ENCODE measurements at places on chromosomes 11 and 22. TPM values are rescaled to one million over a fixed set of nuclear protein-coding genes. Genes with fewer than 3 reads are reported as not detected.

GRCh38 chr11:46674463-46675287, 25.7 kb downstream of the ARHGAP1 start:
- no peak for DNase-seq

DNA sequence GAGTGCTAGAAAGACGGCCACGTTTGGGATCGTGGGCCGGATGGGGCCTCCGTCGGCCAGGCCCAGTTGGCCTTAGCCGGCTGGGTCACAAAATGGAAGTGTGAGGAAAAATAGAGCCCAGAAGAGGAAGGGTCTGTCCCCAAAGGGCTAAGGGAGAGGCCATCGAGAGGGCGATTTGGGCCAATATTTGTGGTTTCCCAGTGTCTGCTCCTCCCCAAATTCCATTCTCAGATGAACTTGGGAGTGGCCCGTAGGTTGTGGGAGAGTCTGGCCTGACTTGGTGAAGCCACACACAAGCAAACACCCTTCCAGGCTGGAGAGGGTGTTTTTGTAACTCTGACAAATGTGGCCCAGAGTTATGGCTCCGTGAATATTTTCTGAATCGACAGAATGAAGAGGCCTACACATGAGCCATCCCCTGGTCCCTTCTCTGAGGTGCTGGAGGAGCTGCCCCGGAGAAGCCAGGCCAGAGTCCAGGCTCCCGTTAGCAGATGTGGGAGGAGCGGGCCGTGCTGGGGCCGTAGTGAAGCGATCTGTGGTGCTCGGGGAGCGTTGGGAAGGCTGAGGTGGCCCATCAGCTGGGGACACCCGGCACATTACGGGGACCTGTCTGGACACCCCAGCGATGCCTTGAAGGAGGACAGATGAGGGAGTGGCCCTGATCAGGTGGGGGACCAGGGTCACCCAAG, 73.5 kb upstream of the PPARA start:
- no peak for DNase-seq

DNA sequence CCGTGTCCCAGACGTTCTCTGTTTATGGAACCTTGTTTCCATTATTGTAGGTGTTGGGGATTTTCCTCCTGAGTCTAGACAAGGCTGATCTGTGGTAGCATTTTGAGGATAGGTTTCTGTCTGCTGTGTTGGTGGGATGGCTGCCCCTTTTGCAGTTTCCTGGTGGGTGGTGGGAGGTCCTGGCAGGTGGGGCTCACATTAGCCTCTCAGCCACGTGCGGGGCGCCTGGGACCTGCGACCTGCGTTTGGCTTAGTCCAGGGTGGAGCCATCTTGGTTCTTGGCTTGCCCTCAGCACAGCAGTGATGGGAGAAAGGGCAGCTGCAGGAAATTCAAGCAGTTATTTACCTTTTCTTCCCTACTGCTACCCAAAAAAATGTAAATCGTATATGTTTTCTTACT, 143.4 kb downstream of the TBC1D22A start:
- DNase-seq: no peak

DNA sequence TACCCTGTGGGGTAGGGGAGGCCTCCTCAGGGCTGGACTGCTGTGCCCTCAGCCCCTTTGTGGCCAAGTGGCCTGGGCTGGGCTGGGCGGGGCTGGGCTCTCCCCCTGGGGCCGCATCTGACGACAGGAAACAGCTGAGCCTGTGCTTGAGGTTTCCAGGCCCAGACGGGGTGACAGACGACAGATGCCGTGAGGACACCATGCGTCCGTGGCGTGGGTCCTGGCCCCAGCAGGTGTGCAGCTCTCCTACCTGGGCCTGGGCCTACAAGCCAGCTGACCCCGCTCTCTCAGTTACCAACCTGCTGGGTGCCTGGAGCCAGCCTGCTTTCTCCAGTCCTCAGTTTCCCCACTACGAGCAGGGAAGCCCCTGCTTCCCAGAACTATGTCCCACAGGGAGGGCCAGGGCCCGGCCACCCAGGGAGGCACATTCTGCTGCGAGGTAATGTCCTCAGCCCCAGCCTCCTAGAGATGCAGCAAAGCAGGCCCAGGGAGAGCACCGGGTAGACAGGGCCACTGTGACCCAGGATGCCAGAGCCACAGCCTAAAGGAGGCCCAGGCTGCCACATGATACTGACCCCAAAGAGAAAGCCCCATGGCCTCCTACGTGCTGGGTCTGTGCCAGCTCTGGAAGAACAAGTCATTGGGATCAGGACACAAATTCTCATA, 181.3 kb downstream of the IGLL1 start:
- DNase-seq: no peak

The TMEM191C gene
- polyA plus RNA-seq: 1.9 TPM

GRCh38 chr11:107857550-107858216, 904 bp downstream of the SLC35F2 start:
- no peak for DNase-seq

- no peak for DNase-seq
Measured at GRCh38 chr11:100525197-100525596, 161.9 kb upstream of the ARHGAP42 start.

The FCHSD2 gene
- 53.8 TPM for polyA plus RNA-seq

DNA sequence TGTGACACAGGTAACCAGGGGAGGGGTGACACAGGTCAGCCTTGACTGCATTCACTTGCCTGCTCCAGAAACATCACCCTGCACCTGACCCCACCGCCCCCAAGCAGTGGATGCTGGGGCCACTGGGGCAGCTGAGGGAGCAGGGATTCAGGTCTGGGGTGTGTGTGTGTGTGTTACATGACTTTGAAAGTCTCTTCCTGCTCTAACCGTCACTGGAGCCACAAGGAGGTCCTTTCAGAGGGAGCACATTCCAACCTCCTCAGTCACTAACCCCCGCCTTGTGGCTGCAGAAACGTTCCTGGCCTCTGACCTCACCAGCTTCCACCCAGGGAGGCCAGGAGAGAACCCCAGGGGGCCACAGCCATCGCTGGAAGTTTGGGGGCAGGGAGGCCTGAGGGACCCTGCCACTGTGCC, 2.9 kb upstream of the FOSL1 start:
- DNase-seq: no peak

DNA sequence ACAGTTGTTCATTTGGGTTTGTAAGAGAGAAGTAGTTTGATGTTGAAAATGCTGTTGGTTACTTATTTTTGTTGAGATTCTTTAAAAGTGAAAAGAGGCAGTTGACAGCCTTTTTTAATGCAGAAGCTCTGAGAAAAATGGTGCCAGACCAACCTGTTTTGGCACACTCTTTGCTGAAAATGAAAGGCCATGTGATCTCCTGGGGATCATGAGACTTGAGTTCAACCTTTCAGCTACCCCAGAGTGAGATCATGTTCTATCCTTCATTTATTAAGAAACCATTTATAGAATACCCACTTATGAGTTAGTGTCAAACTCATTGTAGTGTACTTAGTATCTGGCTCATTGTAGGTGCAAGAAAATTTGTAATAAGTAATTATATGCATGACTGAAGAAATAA, 196.2 kb downstream of the MAML2 start:
- DNase-seq: no peak

The FJX1 gene
- 7.2 TPM for polyA plus RNA-seq

DNA sequence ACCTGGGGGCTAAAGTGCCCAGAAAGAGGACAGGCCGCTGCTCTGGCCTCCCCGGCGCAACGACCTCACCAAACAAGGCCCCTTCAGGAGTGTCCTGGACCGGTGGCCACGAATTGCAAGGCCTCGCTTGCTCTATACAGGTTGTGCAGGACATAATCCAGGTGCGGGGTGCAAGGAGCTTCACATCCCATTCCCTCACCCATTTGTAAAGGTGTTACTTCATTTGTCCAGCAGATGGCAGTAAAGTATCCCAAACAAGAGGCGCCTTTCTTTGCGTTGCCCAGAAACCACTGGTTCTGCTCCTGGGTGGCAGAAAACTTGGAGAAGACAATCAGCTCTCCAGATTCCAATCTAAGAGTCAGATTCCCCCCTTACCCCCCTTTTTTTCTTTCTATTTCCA, 35.9 kb upstream of the PRDM11 start:
- DNase-seq: peak; percentile 47

DNA sequence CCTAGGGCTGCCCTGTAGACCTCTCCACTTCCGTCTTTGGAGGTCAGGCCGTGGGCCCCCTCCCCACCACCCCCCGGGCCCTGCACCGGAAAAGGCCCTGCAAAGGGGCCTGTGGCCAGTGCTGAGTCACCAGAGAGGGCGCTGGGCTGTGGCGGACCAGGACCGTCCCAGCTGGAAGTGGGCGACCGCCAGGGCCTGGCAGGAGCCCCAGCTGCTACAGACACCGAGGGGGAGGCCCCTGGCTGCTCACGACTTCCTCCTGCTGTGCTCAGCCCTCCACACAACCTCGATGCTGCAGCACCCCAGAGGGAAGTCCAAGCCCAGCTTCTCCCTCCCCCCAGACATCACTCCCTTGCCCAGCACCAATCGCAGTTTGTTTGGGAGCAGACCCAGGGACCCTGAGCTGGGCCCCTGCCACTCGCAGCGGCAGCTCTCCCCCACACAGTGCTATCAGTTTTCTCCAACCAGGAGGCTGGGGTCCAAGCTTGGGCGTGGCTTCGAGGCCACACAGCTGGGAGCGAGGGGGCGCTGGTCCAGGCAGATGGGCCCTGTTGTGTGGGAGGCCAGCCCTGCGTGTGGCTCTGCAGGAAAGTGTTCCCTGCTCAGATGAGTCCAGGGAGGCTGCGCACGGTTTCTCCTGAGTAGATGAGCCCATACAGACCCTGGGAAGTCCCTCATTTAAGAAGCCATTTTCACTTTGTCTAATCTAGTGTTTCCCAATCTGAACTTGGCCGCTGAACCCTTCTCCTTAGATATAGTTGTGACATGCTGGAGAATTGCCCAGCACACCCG, 5.6 kb upstream of the SH3BP1 start:
- DNase-seq: peak; percentile 92

GRCh38 chr22:47092896-47093311, 330.5 kb downstream of the TBC1D22A start:
- DNase-seq: no peak

- DNase-seq: no peak
Measured at GRCh38 chr22:16717699-16718558, 107.3 kb downstream of the XKR3 start.

- no peak for DNase-seq
Measured at GRCh38 chr22:44543362-44543761, 45.3 kb upstream of the RTL6 start.

Measured in left renal pelvis (tissue), 4 donors.